ENCODE measurements at places on chromosomes 7 and 10.

DNA sequence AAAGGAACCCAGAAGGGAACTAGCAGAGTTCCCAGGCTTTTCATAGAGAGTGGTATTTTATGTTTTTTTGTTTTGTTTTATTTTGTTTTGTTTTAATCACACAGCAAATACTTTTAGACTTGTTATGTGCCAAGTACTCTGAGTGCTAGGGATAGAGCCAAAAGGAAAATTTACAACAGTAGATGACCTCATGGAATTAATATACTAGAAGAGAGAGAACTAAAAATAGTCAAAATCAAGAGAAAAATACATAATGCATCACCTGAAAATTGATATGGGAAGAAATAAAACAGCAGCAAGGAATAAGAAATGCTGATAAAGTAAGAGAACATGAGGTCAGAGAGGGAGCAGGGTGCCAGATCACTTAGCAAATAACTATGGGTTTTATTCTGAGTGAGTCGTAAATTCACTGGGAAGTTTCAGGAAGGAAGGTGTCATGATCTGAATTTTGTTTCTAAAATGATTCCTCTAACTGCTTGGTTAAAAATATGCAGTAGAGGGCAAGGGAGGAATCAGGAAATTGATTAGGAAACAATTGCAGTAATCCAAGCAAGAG is 351.0 kb downstream of the ANKRD7 start:
- no peak for DNase-seq

GRCh38 chr10:110471566-110472139 is 26.1 kb upstream of the DUSP5 start:
- DNase-seq, result no peak

- peak; percentile 7 for DNase-seq
Measured at GRCh38 chr10:86757113-86757972, 924 bp downstream of the BMPR1A start.

- DNase-seq, result no peak
Measured at GRCh38 chr7:89123871-89124270, 328.3 kb upstream of the TEX47 start.

DNA sequence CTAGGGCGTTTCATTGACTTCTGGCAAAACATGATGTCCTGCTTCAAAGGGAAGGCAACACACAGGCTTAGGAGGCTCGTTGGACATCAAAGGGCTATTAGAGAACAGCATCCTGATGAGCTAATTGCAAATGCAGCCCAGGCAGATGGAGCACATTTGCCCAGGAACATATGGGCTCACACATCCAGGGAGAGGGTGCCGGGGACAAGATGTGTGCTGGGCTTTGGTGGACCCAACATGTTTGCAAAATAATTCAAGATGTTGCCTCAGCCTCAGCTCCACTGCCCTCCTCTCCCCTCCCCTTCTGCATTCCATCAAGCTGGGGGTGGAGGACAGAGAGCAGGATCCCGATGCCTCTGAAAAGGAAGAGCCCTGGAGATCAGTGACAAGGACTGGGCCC is 217.1 kb upstream of the ZMIZ1 start:
- DNase-seq, result no peak

DNA sequence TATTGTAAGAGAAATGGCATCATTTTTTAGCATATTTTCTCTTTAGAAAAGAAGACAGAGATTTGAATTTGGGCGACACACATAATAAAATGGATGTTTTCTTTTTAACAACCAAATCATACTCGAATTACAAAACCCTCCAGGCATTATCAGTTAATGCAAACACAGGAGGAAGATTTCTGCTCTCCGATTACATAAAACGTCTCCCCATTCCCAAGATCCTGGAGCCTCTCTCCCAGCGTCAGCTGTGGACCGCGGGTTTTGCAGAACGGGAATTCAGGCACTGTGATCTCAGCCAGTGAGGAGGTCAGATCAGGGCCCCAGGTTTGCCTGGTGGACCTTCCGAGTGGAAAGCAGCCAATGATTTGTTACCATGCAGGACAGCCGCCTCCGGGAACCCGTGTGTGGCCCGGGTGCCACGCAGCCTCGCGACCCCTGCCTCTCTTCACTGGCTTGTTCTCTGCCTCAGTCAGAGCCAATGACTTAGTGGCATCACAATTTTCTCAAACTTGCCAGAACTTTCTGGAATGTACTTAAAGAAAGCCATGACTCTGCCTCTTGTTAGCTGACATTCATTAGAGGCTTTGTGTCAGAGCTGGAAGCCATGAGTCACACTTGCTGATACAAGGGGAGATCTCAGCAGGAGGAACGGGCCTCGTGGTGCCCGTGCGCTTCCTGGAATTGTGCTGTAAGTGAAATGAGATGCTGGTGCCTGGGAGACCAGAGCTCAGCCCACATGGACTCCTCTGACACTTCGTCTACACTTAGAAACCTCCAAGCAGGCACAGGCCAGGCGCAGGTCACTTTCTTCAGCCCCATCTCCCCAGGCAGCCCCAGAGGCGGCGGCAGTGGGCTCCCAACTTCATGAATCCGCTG is 246.1 kb downstream of the KLF6 start:
- DNase-seq, result no peak

DNA sequence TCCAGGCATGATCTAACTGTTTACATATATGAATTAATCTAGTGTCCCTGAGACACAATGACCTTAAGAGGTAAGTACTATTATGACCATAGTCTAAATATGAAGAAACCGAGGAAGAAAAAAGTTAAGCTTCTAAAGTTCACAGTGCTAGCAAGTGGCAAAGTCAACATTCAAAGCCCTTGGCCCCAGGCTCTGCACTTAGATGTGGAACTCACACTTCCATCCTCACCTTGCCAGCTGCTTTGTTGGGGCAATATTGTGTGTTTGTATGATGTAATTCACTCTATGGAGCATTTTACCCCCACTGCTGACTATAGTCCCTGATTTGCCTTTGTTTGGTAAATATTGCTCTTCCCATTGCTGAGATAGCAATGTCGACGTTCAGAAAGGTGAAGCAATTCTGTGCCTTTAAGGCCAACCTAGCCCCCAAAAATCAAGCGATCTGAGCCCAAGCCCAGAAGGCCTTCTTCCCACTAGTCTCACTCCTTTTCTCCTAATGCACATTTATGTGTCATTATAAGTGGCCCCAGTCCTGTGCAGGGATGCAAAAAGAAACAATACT is 487.6 kb upstream of the ZMIZ1 start:
- no peak for DNase-seq

DNA sequence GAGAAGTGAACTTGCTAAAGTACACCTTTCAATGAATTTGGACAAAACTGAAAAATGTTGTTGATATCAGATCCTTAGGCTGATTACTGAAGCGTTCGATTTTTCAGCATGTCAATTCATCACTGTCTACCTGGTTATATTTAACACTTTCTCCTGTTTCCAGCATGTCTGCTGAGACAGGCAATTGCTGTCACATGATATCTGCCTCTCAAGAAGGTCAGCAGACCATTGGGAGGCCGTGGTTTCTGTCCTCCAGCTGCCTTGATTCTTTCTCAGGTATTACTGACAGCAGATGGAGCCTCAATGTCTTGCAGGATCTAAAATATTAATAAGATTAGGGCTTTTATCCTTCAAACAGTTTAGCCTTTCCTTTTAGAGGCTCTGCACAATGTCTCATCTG is 127.5 kb downstream of the SNX10 start:
- DNase-seq, result no peak

GRCh38 chr7:157855452-157856213 is 518.8 kb downstream of the DNAJB6 start:
- no peak for DNase-seq

DNA sequence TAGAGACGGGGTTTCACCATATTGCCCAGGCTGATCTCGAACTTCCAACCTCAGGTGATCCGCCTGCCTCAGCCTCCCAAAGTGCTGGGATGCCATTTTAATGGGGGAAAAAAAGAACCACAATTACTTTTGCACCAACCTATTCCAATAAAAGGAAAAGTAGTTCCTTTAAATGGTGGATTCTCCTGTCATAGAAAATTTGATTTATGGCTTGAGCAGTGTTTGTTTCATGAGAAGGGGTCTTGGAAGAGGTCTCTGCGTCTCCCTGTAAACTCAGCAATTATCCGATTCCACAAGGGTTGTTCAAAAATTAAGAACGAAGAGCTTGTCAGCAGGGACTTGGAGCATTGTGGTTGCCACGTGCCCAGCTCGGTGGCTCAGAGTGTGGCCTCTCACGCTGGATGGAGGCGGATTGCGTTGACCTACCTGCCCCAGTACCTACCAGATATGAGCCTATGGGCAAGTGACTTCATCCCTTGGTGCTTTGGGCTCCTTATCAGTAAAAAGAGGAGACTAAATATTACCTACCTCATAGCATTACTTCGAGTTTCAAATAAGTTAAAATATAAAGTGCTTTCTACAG is 2.8 kb upstream of the TRIP6 start:
- DNase-seq, result no peak

- DNase-seq, result no peak
Measured at GRCh38 chr7:116828281-116828680, 34.1 kb upstream of the CAPZA2 start.

DNA sequence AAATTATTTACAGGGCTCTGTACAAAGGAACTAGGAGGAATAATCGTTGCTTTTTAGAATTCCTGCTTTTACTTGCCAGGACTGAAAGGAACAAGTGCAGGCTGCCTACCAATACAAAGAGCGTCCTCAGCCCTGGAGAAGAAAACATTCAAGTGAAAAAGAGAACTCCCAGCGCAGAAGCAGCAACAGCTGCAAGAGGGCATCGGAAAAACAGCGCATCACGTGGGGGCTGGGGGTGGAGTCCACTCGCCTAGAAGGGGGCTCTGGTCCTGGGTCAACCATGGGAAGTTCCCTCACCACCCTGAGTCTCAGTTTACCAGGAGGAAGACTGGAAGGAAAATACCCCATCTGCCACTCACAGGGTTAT is 385 bp upstream of the C10orf90 start:
- DNase-seq, result no peak

DNA sequence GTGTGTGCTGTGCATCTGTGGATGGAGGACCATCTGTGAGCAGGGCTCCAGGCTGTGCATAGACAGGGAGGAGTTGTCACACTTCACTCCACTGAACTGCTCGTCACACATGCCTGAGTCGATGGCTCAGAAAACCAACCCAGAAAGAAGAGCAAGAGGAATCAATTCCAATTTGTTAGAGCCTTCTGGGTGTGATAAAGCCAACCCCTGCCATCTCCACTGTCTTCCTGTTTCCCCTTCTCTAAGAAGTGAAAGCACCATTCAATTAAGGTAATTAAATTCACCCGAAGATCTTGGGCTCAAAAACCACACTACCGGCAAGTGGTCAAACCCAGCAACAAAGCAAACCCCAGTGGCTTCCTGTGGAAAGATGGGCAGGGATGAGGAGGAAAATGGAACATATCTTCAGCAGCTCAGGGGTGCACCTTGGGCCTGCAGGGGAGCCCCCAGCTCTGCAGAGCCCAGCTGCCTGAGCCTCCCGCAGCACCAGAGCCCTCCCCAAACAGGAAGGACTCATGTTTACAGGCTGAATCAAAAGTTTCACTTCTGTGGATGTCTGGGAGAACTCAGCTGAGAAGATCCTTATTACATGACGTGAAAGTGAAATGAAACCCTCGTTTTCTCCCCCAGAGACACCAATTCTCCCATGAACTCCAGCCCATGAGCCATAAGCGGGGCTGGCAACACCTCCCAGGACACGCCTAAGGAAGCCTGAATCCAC is 10.9 kb downstream of the C10orf71 start:
- no peak for DNase-seq

DNA sequence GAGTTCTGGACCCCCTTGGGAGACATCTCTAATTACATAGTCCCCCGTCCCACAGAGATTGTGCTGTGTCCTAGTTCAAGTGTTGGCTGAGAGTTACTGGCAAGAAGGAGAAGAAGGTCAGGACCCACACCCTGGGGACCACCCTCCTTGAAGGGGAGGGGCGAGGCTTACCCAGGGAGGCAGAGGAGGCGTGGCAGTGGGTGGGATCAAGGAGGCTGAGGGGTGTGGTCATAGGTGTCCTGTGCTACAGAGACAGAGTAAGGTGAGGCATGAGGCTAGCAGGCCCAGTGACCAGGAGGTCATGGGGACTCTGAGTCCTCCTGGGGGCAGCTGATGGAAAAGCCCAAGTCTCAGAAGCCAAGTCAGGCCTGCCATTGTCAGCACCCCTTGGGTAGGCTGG is 29.4 kb upstream of the ADCYAP1R1 start:
- DNase-seq, result no peak

DNA sequence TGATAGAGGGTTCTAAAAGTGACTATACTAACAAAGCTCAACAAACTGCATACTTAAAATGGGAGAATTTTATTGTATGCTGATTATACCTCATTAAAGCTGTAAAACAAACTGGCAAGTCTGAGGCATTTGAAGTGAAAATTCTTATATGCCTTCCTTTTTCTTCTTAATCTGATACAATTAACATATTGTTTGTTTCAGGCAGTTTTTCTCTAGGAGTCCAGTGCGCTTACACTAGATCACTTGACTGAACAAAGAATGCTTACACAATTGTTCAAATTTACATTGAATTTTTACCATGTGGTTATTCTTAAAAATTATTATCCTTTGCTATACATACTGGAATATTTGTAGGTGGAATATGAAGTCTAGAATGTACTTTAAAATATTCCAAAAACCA is 89.0 kb downstream of the GLCCI1 start:
- DNase-seq, result no peak

- DNase-seq, result no peak
Measured at GRCh38 chr7:120955577-120956149, 5.1 kb downstream of the ING3 start.

DNA sequence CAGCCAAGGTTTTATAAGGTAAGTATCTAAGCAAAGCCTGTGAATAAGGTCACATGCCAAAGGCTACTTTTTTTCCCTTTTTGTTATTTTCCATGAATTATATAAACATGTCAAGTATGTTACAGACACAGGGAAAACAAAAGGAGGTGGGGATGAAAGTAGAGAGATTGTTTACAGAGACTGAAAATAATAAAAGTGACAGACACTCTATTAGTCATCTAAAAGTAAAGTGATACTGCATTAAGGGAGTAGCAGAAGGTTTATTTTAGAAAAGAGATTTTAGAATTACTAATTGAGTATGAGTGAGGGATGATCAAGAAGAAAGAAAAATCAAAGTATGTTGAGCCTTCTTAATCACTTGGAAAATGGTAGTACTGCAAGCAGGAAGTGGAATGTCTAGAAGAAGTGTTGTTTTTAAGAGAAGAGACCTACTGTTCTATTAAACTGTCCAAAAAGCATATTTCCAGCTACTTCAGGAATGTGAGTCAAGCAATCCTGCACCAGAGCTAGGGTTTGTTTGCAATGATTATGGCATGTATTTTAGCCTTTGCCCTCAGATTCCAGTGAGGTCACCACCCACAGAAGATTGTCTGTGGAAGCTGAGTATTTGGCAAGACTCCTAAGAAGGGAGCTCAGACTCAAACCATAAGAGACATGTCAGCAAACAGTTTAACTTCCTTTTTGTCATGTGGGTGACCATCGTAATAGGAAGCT is 177.9 kb upstream of the PLXDC2 start:
- DNase-seq, result no peak

GRCh38 chr10:118990326-118990725 is 39.2 kb upstream of the NANOS1 start:
- DNase-seq, result no peak

DNA sequence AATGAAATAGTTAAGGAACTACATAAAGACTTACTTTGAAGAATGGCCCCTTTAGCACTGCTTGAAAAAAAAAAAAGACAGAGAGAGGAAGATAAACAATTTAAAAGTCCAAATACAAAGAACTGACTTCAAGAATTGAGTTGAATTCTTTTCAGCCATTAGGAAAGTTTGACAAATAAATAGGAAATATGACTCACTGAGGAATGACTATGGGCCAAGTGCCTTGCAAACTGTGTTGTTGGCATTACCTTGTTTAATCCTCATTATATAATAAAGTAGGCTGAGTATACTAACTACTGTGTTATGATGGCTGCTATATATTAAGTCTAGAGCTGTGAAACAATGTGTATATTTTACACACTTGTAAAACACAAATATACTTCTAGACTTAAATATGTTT is 151.1 kb downstream of the ELMO1 start:
- no peak for DNase-seq

- no peak for DNase-seq
Measured at GRCh38 chr10:129545261-129545660, 78.2 kb downstream of the MGMT start.

All from stimulated activated CD4-positive, alpha-beta T cell treated with anti-CD3 and anti-CD28 coated beads, Interleukin-1b, Interleukin-23, amount 100 ng/mL, for 4 hours (primary cell).